Mesothelial cell of epicardium (in vitro differentiated cells): ENCODE measurements at places on chromosomes 1 and 21.

DNA sequence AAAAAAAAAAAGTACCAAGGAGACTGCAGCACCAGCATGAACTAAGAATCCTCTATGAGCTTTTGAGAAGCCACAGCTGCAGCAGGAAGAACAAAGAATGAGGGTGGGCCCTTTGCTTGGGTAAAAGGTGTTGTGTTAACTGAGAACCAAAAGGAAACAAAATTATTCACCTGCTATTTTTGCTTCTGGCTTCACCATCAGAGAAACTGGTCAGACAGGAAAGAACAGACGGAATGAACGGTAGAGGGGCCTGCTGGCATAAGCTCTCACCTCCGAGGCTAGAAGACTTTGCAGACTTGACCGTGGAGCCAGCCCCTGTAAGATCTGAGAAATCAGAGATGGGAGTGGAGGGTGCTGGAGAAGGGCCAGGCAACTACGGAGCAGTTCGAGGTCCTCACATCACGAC, 27.6 kb downstream of the IL10RB start:
- peaks cover 19% of the 10 kb centered on the region for H3K4me1 ChIP-seq
- H3K27ac ChIP-seq = peak overlapping the region; percentile 91
- H3K36me3 ChIP-seq = peaks cover 13% of the 10 kb centered on the region
- no peaks in the 10 kb centered on the region for H3K27me3 ChIP-seq
- H3K4me3 ChIP-seq = no peak overlapping the region

DNA sequence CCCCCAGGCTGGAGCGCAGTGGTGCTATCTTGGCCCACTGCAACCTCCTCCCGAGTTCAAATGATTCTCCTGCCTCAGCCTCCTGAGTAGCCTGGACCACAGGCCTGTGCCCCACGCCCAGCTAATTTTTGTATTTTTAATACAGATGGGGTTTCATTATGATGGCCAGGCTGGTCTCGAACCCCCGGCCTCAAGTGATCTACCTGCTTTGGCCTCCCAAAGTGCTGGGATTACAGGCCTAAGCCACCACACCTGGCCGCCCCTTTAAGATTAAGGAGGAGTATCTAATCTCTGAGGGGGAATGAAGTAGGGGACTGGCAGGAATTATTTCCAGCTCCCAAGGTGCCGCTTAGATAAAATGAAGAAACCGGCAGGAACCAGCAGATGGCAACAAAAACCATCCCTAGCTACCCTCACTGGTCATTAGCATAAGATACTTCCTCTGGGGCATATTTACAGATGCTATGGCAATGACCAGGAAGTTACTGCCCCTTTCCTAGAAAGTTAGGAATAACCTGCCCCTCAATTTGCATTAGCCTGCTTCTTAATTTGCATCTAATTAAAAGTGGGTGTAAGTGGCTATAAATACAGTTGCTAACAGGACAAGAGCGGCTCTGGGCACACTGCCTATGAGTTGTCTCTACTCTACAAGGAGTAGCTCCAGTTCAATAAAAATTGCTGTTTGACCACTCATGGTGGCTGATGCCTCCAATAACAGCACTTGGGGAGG, 7.1 kb upstream of the NSUN4 start:
- no peak overlapping the region for H3K4me3 ChIP-seq
- H3K27ac ChIP-seq = no peak overlapping the region
- H3K36me3 ChIP-seq = no peaks in the 10 kb centered on the region
- peaks cover 4% of the 10 kb centered on the region for H3K4me1 ChIP-seq

- no peaks in the 10 kb centered on the region for H3K36me3 ChIP-seq
- H3K4me3 ChIP-seq = no peak overlapping the region
- H3K27ac ChIP-seq = no peak overlapping the region
- no peak for DNase-seq
- H3K27me3 ChIP-seq = peaks cover 11% of the 10 kb centered on the region
- H3K4me1 ChIP-seq = peaks cover 30% of the 10 kb centered on the region
Observed at GRCh38 chr1:101293461-101294051, 56.7 kb downstream of the S1PR1 start.

- H3K4me3 ChIP-seq = no peak overlapping the region
- H3K27me3 ChIP-seq = no peaks in the 10 kb centered on the region
- H3K27ac ChIP-seq = no peak overlapping the region
Observed at GRCh38 chr1:31595836-31596736, 19.8 kb downstream of the TINAGL1 start.

GRCh38 chr1:84365225-84366221, 32.8 kb upstream of the DNASE2B start:
- H3K27ac ChIP-seq = no peak overlapping the region
- peaks cover 3% of the 10 kb centered on the region for H3K36me3 ChIP-seq
- no peak for DNase-seq
- H3K4me3 ChIP-seq = no peak overlapping the region
- no peaks in the 10 kb centered on the region for H3K4me1 ChIP-seq

DNA sequence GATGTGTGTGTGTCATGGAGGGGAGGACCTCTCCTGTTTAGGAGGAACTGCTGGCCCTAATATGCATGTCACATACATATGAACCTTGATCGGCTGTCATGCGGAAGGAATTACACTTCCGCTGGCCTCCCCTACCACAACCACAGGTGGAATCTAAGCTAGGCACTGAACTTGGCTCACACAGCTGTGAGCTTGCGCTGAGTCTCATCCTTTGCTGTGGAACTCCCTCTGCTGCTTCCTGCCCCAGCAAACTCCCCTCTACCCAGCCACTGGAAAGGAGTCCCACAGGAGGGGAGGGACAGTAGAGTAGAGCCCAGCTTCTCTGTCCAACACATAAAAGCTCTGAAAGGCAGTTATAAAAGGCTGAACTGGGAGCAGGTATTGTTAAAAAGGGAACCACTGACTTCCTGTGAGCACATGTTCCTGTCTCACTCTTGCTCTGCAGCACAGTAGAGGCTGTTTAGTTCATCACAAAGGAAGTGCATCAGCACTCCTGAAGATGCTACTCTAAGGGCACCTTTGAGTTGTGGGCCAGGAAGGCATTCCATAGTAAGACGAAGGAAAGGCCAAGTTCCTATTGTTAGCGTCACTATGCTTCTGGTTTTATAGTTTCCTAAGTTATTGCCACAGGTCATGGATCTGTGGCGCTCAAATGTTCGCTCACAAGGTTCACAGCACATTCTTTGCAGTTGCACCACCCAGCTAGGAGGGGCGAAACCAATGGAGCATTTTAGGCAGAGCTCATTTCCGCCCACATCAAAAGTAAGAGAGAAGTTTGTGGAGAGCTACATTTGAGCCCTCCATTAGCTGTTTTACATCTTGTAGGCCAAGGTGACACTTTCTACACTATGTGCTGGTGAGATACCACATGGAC, 17.7 kb upstream of the PTPRC start:
- H3K27ac ChIP-seq = no peak overlapping the region
- no peaks in the 10 kb centered on the region for H3K27me3 ChIP-seq
- H3K4me1 ChIP-seq = no peaks in the 10 kb centered on the region
- H3K36me3 ChIP-seq = no peaks in the 10 kb centered on the region
- DNase-seq = no peak

GRCh38 chr1:175494011-175494554, 249.3 kb downstream of the TNR start:
- no peak overlapping the region for H3K27ac ChIP-seq
- H3K36me3 ChIP-seq = no peaks in the 10 kb centered on the region
- DNase-seq = no peak
- no peak overlapping the region for H3K4me3 ChIP-seq

DNA sequence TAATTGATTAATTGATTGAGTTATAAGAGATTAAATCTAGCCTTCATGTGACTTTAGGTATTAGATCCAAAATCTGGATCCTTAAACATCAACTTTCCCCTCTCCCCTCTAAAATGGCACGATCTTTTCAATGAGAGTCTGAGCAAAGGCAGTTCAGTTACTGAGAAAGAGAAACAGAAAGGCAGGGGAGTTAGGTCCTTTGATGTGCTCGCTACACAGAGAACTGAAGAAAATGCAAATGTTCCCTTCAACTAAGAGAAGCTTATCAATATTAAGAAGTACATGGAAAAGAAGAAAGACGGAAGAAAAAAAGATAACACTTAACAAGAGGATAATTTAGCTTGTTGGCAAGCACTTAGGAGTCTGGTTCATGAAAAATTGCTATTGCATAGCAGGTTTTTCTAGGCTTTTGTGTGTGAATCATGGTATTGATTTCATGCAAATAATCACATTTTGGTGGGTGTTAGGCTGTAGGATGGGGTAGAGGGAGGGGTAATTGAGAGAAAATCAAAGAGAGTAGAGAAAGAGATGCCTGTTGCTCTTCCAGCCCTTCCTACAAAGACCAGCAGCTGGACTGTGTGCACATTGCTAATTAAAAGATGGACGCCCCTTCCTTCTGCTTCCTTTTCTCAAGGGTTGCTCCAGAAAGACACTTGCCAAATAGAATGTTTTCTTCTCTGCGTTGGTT, 307.6 kb upstream of the PLXNA2 start:
- peaks cover 19% of the 10 kb centered on the region for H3K4me1 ChIP-seq
- H3K36me3 ChIP-seq = no peaks in the 10 kb centered on the region
- no peak for DNase-seq
- no peak overlapping the region for H3K4me3 ChIP-seq
- no peak overlapping the region for H3K27ac ChIP-seq
- no peaks in the 10 kb centered on the region for H3K27me3 ChIP-seq

- no peaks in the 10 kb centered on the region for H3K27me3 ChIP-seq
- no peaks in the 10 kb centered on the region for H3K36me3 ChIP-seq
- H3K4me3 ChIP-seq = no peak overlapping the region
Observed at GRCh38 chr1:61491497-61491896, 233.4 kb downstream of the TM2D1 start.

DNA sequence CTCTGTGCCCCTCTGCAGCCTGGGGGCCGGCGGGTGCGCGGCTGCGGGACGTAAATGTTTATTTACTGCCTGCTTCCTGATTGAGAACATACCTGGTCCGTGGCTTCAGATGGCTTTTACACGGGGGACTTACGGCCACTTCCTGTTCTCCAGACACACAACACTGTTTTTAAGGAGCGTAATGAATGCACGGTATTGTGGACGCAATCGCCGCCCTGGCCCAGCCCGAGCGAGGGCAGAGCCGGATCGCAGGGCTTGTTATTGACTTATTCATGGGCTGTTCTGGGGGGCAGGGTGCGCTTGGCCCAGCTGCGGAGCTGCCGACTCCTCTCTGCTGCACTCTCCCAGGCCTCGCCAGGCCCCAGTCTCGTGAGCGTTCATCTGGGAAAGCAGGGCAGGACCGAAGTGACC, 52.8 kb upstream of the ACTRT2 start:
- no peak overlapping the region for H3K4me3 ChIP-seq
- H3K4me1 ChIP-seq = no peaks in the 10 kb centered on the region
- H3K36me3 ChIP-seq = peaks cover 3% of the 10 kb centered on the region
- no peaks in the 10 kb centered on the region for H3K27me3 ChIP-seq
- no peak overlapping the region for H3K27ac ChIP-seq

DNA sequence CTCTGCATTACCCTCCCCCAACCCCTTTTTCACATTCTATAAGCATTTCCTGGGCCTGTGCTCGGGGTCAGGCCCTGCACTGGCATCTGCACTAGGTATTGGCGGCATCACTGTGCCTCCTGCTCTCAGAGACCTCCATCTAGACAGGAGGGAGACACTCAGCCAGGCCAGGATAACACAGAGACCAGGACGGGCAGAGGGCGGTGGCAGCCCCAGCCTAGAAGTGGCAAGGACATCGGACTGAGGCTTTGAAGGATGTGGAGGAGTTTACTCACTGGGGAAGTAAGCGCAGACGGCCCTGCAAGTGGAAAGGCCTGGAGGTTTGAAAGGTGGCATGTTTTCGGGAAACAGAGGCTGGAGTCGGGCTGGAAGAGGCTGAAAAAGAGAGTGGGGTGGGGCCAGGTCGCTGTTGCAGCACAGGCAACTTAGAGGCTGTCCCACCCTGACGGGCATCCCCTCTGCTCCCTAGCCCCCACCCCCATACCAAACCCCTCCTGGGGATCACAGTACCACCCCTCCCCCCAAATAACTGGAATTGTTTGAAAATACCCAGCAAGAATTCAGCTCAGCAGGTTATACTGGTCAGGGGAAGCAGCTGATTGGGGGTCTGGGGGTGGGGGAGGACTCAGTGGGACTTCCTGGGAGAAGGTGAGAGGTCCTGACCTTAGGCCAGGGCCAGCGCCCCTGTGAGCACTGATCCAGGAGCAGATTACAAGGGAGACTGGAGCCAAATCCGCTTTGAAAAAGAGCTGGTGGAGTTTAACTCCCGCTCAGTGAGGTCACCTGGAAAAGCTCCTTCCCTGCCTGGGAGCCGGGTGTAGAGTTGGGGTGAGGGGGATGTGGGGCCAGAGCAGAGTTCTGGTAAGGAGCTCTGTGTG, 121.8 kb upstream of the WNT4 start:
- peaks cover 50% of the 10 kb centered on the region for H3K4me1 ChIP-seq
- no peaks in the 10 kb centered on the region for H3K27me3 ChIP-seq
- DNase-seq = no peak
- H3K27ac ChIP-seq = peak overlapping the region; percentile 82
- peak overlapping the region; percentile 3 for H3K4me3 ChIP-seq

DNA sequence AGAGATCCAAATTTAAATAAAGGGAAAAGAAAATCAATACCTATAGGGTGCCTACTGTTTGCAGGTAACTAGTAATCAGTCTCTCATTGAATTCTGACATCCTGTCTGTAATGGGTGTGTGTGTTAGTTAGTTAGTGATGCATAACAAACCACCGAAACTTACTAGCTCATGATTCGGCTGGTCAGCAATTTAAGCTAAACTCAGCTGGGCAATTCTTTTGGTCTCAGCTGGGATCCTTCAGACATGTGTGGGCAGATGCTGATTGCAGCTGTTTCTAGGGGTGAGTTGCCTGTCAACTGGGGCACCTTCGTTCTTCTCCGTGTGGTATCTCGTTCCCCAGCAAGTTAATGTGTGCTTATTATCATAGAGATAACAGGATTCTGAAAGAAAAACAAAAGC, 40.2 kb upstream of the ZNF124 start:
- H3K27ac ChIP-seq = no peak overlapping the region
- no peak overlapping the region for H3K4me3 ChIP-seq
- DNase-seq = no peak
- peaks cover 16% of the 10 kb centered on the region for H3K4me1 ChIP-seq
- H3K27me3 ChIP-seq = peaks cover 3% of the 10 kb centered on the region

DNA sequence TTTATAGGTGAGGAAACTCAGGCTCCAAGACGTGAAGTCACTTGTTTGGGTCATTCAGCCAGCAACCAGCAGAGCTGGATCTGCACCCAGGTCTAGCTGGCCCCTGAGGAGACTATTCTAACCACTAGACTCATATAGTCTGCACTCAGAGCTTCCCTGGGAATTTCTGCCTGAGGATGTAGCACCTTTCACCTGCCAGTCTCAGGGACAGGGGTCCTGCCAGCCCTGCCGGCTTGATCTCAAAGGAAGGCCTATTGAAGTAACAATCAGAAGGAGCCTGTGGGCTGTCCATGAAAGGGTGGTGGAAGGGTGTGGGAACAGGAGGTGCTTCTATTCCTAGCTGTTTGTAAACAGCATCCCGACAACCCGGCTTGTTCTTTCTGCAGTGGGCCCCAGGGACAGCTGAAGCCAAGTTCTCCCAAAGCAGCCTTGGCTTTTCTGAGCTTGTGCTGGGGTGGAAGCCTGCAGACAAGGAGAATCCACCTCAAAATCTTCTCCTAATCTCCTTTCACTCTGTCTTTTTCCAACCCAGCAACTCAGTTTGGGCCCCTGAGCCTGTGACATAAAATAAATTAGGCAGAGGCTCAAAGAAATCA, 7.8 kb downstream of the LMOD1 start:
- H3K27ac ChIP-seq = peak overlapping the region; percentile 50
- H3K27me3 ChIP-seq = no peaks in the 10 kb centered on the region
- DNase-seq = no peak
- peaks cover 34% of the 10 kb centered on the region for H3K4me1 ChIP-seq

GRCh38 chr1:32806910-32807523, 10.1 kb downstream of the YARS1 start:
- H3K4me3 ChIP-seq = no peak overlapping the region
- no peaks in the 10 kb centered on the region for H3K27me3 ChIP-seq
- H3K36me3 ChIP-seq = peaks cover 38% of the 10 kb centered on the region
- peak overlapping the region; percentile 80 for H3K27ac ChIP-seq
- peaks cover 45% of the 10 kb centered on the region for H3K4me1 ChIP-seq
- no peak for DNase-seq
